ENCODE measurements at places on chromosomes 13 and 19.

DNA sequence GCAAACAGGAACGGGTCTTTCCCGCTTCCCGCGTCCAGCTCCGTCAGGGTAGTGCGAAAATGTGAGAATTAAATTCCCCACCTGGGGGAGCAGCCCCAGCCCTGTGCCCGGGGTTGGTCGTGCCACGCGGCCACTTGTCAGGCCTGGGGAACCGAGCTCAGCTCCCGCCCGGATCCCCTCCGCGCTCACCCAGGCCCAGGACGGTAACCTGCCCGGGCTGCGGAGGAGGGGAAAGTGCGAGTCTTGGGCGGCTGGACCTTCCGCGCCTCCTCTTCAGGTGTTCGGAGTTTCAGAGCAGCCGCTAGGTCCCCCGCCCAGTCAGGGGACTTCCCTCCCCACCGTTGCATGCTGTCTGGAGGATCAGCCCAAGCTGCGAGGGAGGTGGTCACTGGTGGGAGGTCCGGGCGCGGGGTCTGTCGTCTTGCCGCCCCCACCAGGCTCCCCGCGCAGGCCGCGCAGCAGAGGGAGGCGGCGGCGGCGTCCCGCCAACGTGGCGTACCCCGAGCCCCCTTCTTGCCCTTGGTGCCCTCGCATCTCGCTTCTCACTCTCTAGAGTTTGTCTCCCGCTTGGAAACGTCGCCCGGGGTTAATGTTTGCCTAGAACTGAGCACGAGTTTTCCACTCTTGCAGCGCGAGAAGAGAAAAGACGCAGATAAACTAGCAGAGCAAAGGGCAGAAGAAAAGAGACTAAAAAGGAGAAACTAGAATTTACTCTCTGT, 8.1 kb downstream of the URAD start:
- DNase-seq, result no peak

- DNase-seq, result no peak
Measured at GRCh38 chr13:98913741-98914140, 64.1 kb downstream of the DOCK9 start.

DNA sequence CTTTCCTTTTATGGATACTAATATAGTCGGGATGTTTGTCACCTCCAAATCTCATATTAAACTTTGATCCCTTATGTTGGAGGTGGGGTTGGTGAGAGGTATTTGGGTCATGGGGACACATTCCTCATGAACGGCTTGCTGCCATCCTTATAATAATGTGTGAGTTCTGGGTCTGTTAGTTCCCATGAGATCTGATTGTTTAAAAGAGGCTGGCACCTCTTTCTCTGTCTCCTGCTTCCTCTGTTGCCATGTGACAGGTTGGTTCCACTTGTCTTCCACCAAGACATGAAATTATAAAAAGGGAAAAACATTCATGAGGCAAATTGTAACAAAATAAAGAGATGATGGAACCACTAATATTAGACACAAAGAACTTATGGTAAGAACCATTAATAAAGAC, 107.8 kb upstream of the ATXN8OS start:
- DNase-seq, result no peak

DNA sequence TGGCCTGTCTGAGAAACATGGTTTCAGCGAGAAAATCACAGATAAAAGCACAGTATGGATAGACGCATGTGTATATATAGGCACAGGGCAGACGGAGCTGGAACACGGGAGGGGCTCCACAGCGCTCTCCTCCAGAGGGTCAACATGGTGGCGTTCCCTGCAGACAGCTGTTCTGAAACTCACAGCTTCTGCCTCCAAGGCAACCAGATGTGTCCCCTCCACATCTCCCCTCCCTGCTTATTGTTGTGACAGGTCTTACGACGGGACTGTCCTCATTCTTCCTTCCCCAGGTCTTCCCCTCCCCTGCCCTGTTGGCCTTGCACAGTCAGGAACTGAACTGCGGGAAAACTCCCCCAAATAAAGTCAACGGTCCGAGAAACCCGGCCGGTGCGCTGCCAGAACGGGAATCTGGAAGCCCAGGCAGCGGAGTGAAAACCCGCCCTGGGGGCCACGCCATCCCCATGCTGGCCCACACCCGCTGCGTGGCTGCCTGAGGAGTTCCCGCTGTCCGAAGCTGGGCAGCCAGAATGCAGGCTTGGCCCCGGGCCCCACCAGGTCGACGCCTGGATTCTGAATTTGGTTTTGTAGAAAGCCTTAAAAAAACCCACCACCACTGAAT, 2.6 kb upstream of the TIMM13 start:
- no peak for DNase-seq

- DNase-seq, result no peak
Measured at GRCh38 chr19:33634361-33635091, 12.8 kb downstream of the CHST8 start.

DNA sequence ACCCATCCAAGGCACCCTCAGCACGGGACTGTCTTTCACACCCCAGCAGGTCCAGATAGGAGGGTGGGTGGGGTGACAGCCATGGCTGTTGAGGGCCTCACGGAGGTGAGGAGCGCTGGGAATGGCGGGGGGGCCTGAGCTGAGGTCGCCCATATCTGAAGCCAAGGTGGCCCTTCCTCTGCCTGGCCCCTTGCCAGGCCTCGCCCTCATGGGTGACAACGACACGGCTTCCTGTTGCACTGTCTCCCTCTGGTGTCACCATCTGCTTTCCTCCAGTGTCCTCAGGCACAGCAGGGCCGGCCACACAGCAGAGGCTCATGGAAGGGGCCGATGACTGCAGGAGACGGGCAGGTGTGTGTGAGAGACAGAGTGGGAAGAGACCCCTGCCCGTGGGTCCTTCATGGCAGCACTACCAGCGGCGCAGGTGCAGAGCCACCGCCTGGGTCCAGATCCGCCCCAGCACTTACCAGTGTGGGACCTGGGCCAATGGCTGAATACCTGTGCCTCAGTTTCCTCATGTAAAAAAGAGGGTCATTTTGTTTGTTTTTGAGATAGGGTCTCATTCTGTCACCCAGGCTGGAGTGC, 8.1 kb upstream of the NKPD1 start:
- no peak for DNase-seq

- no peak for DNase-seq
Measured at GRCh38 chr19:30696514-30696913, 324.3 kb downstream of the ZNF536 start.

- DNase-seq, result peak; percentile 68
Measured at GRCh38 chr19:50368649-50369570, 3.5 kb upstream of the NAPSA start.

GRCh38 chr13:92175330-92175729, 776.9 kb downstream of the GPC5 start:
- DNase-seq, result peak; percentile 39
